ENCODE measurements at places on chromosomes 6 and 20.

DNA sequence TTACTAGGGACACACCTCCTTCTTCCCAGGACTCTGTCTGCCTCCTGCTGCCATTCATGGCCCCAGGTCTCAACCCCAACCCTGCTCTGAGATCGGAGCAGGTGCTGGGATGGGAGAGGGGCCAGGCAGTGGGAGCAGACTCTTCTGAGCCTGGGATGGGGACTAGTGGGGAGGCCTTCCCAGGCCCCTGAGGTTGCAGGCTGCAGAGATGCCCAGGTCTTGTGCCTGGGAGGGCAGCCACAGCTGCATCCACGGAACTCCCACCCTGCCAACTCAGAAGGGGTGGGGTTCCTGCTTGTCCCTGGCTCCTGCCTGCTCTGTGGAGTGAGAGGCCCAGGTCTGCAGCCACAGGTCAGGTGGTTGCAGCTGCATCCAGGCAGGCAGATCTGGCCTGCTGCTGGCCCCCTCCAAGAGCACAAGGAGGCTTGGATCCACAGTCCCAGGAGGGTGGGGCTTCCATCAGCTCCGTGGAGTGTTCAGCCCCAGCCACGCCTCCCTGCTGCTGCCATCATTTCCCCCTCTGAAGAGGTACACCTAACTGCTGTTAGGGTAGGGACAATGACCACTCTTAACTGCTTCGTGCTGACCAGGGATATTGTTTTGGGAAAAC is 2.9 kb upstream of the SLC22A1 start:
- DNase-seq = no peak

- DNase-seq = no peak
Observed at GRCh38 chr6:45838996-45839395, 176.7 kb downstream of the CLIC5 start.

GRCh38 chr6:166584853-166585429 is 1.5 kb downstream of the RAMACL start:
- no peak for DNase-seq

- no peak for DNase-seq
Observed at GRCh38 chr6:89139509-89140346, 6.1 kb upstream of the PM20D2 start.

GRCh38 chr20:37396416-37397075 is 50.6 kb downstream of the SRC start:
- no peak for DNase-seq

GRCh38 chr6:143111443-143111842 is 50.8 kb downstream of the AIG1 start:
- no peak for DNase-seq

GRCh38 chr6:18477301-18477941 is 90.3 kb downstream of the RNF144B start:
- DNase-seq = no peak

- DNase-seq = no peak
Observed at GRCh38 chr6:79971193-79971592, 23.8 kb upstream of the ELOVL4 start.

DNA sequence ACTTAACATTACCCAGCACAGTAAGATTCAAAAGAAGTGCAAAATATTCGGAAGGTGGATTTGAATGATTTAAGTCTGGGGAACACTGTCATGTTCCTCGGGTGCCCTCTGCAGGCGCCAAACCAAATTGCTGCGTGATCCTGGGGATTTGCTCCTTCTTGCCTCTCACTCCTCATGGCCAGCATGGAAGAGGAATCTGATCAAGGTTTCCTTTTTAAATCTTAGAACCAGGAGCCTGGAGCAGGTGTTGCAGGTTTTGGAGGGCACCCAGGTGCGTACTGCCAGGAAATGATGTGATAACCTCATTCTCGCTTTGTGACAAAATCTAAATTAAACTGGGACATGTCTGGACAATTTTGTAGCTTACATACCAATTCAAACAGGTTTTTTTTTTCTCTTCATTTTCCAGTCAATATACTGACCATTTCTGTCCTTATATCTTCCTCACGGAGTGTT is 8.1 kb upstream of the PFDN4 start:
- peak; percentile 89 for DNase-seq

DNA sequence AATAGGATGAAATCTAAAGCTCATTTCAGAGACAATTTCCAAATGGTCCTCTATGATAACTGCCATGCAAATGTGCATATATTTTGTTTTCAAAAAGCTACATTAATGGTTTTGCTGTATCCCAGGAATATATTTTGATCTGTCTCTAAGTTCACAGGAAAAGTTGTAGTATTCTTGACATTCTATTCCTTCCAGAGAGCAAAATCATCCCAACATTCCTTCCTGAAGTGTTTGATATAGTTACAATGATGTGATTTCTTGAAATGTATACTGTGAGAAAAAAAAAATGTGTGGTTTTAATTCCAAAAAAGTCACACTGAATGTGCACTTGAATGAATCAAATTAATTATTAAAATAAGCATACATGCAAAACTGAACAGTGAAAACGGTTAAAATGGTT is 996.0 kb upstream of the CITED2 start:
- no peak for DNase-seq

DNA sequence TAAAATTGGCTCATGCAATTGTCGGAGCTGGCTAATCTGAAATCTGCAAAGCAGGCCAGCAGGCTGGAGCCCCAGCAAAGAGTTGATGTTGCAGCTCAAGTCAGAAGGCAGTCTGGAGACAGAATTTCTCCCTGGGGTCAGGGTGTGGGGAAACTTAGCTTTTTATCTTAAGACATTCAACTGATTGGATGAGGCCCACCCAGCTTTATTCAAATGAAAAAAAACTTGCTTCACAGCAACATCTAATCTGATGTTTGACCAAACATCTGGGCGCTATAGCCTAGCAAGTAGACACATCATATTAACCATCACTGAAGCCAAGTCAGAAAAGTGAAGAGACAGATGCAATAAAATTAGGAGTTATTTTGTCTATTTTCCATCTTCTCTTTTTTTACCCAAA is 108.8 kb upstream of the CCDC28A start:
- DNase-seq = no peak

- DNase-seq = no peak
Observed at GRCh38 chr20:13291157-13291556, 70.1 kb downstream of the ISM1 start.

GRCh38 chr6:40520678-40521077 is 66.5 kb downstream of the LRFN2 start:
- no peak for DNase-seq

- DNase-seq = no peak
Observed at GRCh38 chr6:24933868-24934401, 1.8 kb downstream of the RIPOR2 start.

- no peak for DNase-seq
Observed at GRCh38 chr6:108071736-108072276, 2.7 kb downstream of the OSTM1 start.

DNA sequence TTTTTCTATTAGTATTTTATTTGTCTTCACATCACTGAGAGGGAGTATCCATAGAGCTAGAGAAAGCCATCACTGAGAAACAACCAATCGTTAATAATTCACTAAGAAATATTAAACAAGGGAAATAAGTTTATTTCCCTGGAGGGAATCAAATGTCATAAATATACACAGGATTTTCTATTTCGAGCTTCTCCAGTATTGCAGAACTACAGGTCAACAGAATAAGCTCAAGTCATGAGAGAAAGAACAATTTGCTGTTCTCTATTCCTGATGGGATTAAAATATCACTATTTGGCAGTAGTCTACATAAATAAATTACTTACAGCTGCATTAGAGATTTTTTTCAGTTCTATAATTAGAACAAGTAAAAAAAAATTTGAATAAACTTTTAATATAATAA is 2.2 kb upstream of the FAM162B start:
- DNase-seq = no peak

- no peak for DNase-seq
Observed at GRCh38 chr20:5180933-5181332, 54.1 kb downstream of the CDS2 start.

GRCh38 chr6:28589234-28589956 is 63.7 kb downstream of the GPX5 start:
- DNase-seq = no peak

- peak; percentile 5 for DNase-seq
Observed at GRCh38 chr6:25629198-25629576, 22.8 kb upstream of the SCGN start.

DNA sequence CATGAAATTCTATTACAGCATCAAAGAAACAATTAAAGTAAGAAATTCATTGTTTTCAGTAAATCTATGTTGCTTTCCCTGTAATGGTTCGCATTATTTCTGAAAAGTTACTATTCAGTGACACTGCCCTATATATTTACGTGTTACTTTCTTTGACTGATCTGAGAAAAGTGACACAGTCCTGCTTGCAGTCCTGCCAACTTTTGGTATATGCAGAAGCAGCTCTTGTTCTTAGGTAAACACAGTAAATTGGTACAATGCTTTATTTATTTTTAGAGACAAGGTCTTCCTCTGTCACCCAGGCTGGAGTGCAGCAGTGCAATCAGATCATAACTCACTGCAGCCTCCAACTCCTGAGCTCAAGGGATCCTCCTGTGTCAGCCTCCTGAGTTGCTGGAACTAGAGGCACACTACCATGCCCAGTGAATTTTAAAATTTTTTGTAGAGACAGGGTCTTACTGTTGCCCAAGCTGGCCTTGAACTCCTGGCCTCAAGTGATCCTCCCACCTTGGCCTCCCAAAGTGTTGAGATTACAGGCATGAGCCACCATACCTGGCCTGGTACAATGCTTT is 151.3 kb downstream of the AKAP7 start:
- no peak for DNase-seq

DNA sequence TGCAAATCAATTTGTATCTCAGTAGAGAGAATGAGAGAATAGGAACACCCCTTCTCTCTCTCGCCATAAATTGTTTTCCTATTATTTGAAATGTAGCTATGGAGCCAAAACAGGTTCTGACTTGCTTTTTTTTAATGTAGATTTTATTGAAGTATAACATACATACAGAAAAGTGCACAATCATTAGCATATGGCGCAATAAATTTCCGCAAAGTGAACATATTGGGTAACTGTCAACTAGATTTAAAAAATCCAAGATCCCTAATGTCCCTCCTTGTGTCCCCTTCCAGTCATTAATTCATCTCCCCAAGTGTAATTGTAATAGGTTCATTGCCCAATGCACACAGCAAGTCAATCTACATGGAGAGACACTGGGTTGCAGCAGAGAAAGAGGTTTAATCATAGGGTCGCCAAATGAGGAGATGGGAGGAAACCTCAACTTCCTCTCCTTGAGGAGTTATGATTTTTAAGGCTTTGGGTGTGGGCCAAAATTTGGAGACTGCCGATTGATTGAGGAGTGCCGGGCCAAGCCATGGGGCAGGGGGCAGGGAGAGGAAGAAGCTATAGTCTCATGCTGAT is 43.3 kb upstream of the TGM3 start:
- DNase-seq = no peak

- DNase-seq = no peak
Observed at GRCh38 chr6:50657513-50657912, 55.8 kb upstream of the TFAP2D start.

GRCh38 chr6:133707456-133707855 is 181.5 kb upstream of the TCF21 start:
- DNase-seq = no peak

GRCh38 chr20:63778034-63778752 is 38.6 kb downstream of the SLC2A4RG start:
- no peak for DNase-seq

DNA sequence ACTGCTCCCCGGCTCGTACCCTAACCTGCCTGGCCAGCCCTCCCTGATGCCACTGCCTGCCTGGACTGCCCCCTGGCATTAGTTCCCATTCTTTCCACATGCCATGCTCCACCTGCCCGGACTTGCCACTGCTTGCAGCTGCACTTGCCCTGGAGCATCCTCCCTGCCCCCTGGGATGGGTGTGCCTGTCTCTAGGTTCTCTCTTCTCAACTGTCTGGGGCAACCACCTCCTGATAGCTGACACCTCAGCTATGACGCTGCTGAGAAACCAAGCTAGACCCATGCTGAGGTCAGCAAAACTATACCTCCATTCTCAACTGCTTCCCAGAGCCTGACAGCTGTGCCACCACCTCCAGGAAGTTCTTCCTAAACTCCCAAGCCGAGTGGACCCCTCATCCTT is 72.1 kb downstream of the PERP start:
- peak; percentile 47 for DNase-seq

GRCh38 chr6:151431337-151431736 is 20.6 kb downstream of the RMND1 start:
- DNase-seq = no peak

DNA sequence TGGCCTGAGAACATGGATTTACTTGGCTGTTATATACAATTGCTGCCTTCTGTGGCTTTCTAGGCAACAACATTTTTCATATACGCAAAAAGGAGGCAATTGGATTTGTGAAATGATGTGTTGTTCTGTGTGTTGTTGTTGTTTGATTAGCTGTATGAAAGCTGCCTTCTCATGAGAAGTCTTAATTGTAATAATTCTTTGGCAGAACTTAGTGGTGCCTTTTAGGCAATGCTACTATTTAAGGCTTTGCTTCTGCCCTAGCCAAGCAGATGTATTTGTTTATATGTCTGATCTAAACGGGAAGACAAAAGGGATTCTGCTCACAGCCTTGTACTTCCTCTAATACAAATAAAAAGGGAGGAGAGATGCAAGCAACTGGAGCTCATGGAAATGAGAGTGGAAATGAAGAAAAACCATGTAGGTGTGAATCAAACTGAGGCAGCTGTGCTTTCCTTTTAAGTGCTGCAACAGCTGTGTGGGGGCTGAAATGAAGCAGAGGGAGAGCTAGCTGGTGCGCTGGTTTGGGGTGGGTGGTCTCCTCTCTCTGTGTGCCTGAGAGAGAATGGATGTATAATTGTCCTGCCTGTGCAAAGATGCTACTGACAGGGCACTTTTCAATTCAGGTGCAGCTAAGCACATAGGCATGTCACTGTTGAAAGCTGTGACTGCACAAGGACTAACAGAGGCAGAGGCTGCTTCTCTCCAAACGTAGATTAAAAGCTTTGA is 386.9 kb upstream of the MAN1A1 start:
- DNase-seq = no peak

GRCh38 chr20:53244711-53245110 is 272.6 kb downstream of the TSHZ2 start:
- DNase-seq = no peak

DNA sequence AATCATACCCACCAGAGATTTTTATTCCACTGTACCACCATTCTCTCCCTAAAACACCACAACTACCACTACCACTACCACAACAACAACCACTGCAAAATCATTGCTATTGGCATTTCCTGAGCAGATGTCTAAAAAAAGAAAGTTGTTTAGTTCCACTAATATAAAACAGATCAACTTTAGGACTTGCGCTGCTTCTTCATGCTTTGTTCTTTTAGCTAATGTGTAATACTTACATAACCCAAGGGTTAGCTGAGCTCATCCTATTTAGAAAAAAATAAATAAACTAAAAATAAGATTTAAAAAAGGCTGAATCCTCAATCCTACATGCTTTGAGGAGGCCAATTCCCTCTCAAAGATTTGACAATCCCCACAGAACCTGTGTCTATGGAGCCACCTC is 11.4 kb downstream of the IYD start:
- DNase-seq = no peak

DNA sequence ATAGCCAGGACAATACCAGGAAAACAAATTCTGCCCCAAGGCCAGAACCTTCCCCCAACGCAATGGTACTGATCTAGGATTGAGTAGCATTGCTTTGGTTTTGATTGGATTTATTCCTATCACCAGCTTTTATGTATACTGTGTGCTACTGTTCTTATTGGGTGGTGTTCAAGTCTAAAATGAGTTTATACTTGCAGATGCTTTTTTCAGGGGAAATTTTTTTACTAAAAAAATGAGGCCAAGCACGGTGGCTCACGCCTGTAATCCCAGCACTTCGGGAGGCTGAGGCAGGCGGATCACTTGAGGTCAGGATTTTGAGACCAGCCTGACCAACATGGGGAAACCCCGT is 116.8 kb downstream of the ZMYND8 start:
- DNase-seq = no peak

GRCh38 chr20:49979030-49979832 is 3.5 kb upstream of the SNAI1 start:
- DNase-seq = peak; percentile 74

- no peak for DNase-seq
Observed at GRCh38 chr20:15795305-15796019, 777.8 kb downstream of the KIF16B start.

Data from T47D (cell line).